ENCODE measurements at places on chromosomes 3 and 15.
A peak's percentile ranks its signal among the peaks of the same experiment; 100 is the strongest.

DNA sequence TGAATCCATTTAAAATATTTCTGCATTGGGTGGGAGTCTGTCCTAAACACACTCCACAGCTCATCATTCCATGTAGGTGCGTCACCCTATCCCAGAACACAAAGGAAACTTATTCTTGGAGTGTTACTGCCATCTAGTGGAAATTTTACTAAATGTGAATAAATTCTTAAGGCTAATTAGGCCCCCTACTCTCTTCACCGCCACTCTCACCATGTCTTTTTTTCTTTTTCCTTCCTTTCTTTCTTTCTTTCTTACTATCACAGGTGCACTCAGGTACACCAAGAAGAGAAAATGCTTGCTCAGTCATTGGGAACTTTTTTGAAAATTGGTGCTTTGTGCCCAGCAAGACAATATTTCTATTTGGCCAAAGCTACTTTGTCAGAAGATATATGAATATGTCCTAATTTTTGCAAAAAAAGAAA lies 26.4 kb upstream of the ATP8B4 start:
- DNase-seq = peak; percentile 4

GRCh38 chr3:46312991-46313390 lies 40.9 kb upstream of the CCR2 start:
- DNase-seq = no peak

GRCh38 chr3:108394563-108394962 lies 98.2 kb downstream of the HHLA2 start:
- DNase-seq = no peak

GRCh38 chr3:182910936-182911781 lies 69.2 kb downstream of the DCUN1D1 start:
- DNase-seq = no peak

GRCh38 chr15:54304321-54304720 lies 326.1 kb downstream of the UNC13C start:
- DNase-seq = no peak

GRCh38 chr15:39792844-39793335 lies 10.2 kb upstream of the FSIP1 start:
- DNase-seq = no peak
